Mesothelial cell of epicardium (in vitro differentiated cells): ENCODE measurements at places on chromosomes 2 and 18. TPM values are rescaled to one million over a fixed set of nuclear protein-coding genes. Genes with fewer than 3 reads are reported as not detected.

GRCh38 chr2:235498541-235498940 lies 4.7 kb downstream of the AGAP1 start:
- no peak overlapping the region for H3K4me3 ChIP-seq
- no peak for DNase-seq
- H3K27ac ChIP-seq: no peak overlapping the region
- H3K36me3 ChIP-seq: no peaks in the 10 kb centered on the region
- H3K27me3 ChIP-seq: peaks cover 7% of the 10 kb centered on the region
- H3K4me1 ChIP-seq: peaks cover 33% of the 10 kb centered on the region

CNRIP1 gene
- total RNA-seq: 4.9 to 5.6 TPM (median 5.2 TPM) in 3 replicates

PRSS56 gene
- total RNA-seq: 0.09 TPM in 1 of 3 replicates, not detected in the others

BMP10 gene
- total RNA-seq: 0.13 TPM in 1 of 3 replicates, not detected in the others

SULT1C2 gene
- total RNA-seq: 0.05 to 0.13 TPM in 2 of 3 replicates, not detected in the other

- H3K4me3 ChIP-seq: no peak overlapping the region
- peak; percentile 17 for DNase-seq
- H3K36me3 ChIP-seq: no peaks in the 10 kb centered on the region
- no peaks in the 10 kb centered on the region for H3K27me3 ChIP-seq
- no peak overlapping the region for H3K27ac ChIP-seq
Measured at GRCh38 chr2:128646091-128646490, 327.4 kb upstream of the HS6ST1 start.

IGFBP5 gene
- 415 to 456 TPM (median 447 TPM) in 3 replicates for total RNA-seq

- no peak for DNase-seq
- no peak overlapping the region for H3K4me3 ChIP-seq
- no peak overlapping the region for H3K27ac ChIP-seq
- H3K4me1 ChIP-seq: peaks cover 24% of the 10 kb centered on the region
- no peaks in the 10 kb centered on the region for H3K36me3 ChIP-seq
- H3K27me3 ChIP-seq: peaks cover 14% of the 10 kb centered on the region
Measured at GRCh38 chr2:162556996-162557395, 213.1 kb downstream of the GCA start.

- no peaks in the 10 kb centered on the region for H3K27me3 ChIP-seq
- peaks cover 7% of the 10 kb centered on the region for H3K36me3 ChIP-seq
Measured at GRCh38 chr18:27712066-27712465, 464.9 kb downstream of the CDH2 start.

CDK5R2 gene
- 0.69 to 0.97 TPM (median 0.90 TPM) in 3 replicates for total RNA-seq

DNA sequence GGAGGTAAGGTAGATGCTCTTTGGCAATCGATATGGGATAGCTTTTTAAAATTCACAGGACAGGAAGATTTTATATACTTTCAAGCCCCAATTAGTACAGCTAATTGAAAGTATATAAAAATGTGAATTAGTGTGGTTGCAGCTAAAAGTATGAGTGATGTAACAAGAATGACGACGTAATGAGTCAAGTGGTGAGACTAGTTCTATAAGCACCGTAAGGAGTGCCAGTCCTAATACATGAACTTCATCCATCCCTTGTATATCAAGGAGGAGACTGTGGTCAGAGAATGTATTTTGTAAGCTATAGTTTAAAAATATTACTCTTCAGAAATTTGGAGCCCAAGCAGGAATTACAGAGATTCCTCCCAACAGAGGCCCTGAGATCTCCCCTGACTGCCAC lies 25.8 kb downstream of the DNAJC27 start:
- peaks cover 22% of the 10 kb centered on the region for H3K36me3 ChIP-seq
- H3K27me3 ChIP-seq: no peaks in the 10 kb centered on the region
- DNase-seq: no peak
- no peak overlapping the region for H3K4me3 ChIP-seq
- H3K27ac ChIP-seq: no peak overlapping the region

GRCh38 chr18:832085-832681 lies 20.1 kb upstream of the YES1 start:
- peaks cover 17% of the 10 kb centered on the region for H3K4me1 ChIP-seq
- peaks cover 7% of the 10 kb centered on the region for H3K27me3 ChIP-seq
- DNase-seq: no peak
- no peak overlapping the region for H3K4me3 ChIP-seq

DNA sequence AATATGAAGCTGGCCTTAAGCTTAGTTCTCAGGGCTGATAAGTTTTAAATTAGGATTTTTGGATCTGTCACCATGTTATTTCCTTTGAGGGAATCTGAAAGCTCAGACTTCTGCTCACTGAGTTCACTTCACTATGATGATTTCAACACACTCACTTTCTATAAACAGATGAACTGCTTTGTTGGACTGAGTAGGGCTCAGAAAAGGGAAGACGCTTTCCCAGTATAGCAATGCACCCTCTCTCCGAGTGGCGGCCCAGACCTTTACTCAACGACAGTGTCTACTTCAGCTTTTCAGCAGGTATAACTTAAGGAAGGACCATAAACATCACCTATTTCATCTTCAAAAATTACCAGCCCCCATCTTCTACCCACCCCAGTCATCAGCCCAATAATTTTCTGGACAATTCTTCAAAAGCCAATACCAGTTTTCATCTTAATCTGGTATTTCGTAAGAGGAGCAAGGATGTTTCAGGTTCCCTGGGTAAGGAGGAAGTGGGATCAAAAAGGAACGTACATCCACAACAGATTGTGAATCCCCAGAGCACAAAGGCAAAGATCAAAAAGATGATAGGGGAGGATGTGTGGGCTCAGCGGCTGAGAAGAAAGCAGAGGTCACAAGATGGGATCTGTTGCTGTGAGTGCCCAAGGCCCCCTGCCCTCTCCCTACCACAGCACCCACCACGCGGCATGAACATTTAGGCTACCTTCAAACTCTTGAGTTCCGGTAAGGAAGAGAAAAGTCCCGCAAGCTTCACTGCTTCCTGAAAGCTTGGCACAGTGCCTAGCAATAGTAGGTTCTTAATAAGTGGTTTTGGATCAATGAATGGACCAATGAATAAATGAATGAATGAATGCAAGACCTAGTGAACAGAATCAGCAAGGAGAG lies 41.9 kb downstream of the LPIN2 start:
- peaks cover 45% of the 10 kb centered on the region for H3K4me1 ChIP-seq
- H3K36me3 ChIP-seq: peaks cover 8% of the 10 kb centered on the region
- H3K4me3 ChIP-seq: no peak overlapping the region
- DNase-seq: no peak
- H3K27me3 ChIP-seq: no peaks in the 10 kb centered on the region
- no peak overlapping the region for H3K27ac ChIP-seq

DNA sequence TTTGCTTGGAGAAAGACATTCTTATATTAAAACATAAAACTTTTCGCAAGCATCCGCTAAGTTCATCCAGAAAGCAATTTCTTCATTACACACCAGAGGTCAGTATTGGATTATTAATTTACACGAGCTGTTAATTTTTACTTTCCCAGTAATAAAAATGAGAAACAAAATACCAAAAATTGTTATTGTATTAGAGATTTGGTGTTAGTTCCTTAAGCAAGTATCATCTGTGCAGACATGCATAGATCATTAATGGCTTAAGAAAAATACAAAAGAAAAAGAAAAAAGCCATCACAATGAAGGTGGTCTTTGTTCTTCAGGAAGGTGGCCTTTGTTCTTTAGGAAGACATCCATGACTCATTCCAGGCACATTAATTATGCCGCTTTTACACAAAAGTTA lies 53.6 kb upstream of the HNMT start:
- no peak for DNase-seq
- H3K27ac ChIP-seq: no peak overlapping the region
- no peaks in the 10 kb centered on the region for H3K27me3 ChIP-seq

PFN4 gene
- total RNA-seq: 1.2 to 1.6 TPM (median 1.3 TPM) in 3 replicates

DNA sequence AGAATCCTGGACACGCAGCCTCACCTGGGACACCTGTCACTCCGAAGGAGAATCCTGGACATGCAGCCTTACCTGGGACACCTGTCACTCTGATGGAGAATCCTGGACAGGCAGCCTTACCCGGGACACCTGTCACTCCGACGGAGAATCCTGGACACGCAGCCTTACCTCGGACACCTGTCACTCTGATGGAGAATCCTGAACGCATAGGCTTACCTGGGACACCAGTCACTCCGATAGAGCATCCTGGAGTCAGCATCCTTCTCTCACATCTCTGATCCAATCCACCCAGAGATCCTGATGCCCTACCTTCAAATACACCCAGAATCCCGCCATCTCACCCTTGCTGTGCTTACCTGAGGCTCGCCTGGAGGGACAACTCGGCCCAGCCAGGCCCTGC lies 154.9 kb downstream of the NDUFA10 start:
- H3K27ac ChIP-seq: no peak overlapping the region
- H3K36me3 ChIP-seq: no peaks in the 10 kb centered on the region
- no peaks in the 10 kb centered on the region for H3K4me1 ChIP-seq
- no peak overlapping the region for H3K4me3 ChIP-seq
- peaks cover 20% of the 10 kb centered on the region for H3K27me3 ChIP-seq

KATNAL2 gene
- total RNA-seq: 7.0 to 8.9 TPM (median 8.9 TPM) in 3 replicates

DNA sequence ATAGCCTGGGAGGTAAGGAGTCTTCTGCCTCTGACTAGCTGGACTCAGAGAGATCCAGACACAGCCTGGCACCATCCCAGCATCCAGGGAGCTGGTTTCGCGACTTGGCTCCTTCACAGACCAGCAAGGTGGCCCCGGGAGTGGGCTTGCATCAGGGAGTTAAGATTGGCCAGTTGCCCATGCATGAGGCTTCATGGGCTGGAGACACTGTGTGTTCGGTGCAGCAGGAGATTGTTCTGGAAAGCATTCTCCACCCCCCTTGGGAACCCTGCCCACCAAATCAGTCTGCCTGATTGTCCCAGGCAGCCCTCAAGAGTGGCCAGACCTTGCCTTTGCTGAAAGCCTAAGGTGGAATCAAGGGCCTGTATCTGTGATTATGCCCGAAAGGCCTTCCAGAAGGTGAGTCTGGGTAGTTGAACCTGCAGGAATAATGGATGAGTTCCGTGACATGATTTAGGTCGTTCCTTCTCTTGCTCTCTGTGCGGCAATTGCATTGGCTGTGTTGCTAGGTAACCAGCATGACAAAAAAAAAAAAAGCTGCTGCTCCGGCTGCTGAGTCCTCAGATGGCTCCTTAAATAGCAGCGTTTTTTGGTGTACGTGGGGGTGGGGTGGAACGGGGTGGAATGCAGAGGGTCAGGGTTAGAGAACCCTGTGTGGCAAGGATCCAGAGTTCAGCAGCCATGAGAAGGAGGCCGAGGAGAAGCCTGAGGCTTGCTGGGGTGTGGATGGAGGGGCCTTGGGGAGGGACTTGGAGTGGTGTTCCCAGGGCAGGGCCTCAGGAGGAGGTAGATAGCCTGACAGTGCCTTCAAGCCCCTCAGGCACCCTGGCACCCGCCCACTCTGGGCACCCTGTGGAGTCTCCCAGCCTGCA lies 93.0 kb upstream of the MCFD2 start:
- peaks cover 32% of the 10 kb centered on the region for H3K4me1 ChIP-seq
- DNase-seq: peak; percentile 54
- peaks cover 8% of the 10 kb centered on the region for H3K36me3 ChIP-seq

- no peaks in the 10 kb centered on the region for H3K4me1 ChIP-seq
- no peak overlapping the region for H3K27ac ChIP-seq
- H3K4me3 ChIP-seq: no peak overlapping the region
- no peaks in the 10 kb centered on the region for H3K36me3 ChIP-seq
Measured at GRCh38 chr2:35391736-35392442, 963.7 kb upstream of the CRIM1 start.

- H3K27ac ChIP-seq: no peak overlapping the region
- H3K4me3 ChIP-seq: no peak overlapping the region
- H3K4me1 ChIP-seq: peaks cover 9% of the 10 kb centered on the region
Measured at GRCh38 chr18:76357585-76358260, 137.3 kb downstream of the ZNF516 start.

- no peaks in the 10 kb centered on the region for H3K4me1 ChIP-seq
- H3K4me3 ChIP-seq: no peak overlapping the region
- peaks cover 21% of the 10 kb centered on the region for H3K36me3 ChIP-seq
- no peaks in the 10 kb centered on the region for H3K27me3 ChIP-seq
- no peak for DNase-seq
Measured at GRCh38 chr2:218465987-218466633, 47.2 kb downstream of the VIL1 start.

DNA sequence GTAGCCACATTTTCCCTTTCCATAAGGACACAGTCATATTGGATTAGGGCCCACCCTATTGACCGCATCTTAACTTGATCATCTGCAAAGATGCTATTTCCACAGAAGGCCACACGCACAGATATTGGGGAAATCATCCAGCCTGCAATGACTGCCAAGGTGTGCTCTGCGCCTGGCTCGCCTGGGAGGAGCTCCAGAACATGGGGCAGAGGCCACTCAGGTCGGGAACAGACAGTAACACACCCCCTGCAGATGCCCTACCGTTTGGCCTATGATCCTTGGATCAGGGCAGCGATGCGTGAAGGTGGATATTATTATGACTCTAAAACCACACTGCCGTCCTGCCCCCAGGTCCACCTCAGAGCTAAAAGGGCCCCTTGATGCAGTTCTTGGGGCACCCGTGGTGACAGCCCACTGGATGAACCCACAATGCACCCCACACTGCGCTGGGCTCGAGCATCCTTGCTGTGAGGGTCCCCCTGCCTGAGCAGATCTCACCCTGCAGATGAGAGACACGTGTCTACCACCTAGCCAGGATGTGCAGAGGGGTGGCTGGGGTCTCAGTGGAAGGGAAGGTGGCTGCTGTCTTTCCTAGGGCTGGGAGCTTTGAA lies 72.9 kb upstream of the ZNF516 start:
- peaks cover 2% of the 10 kb centered on the region for H3K36me3 ChIP-seq
- no peak overlapping the region for H3K27ac ChIP-seq
- H3K4me3 ChIP-seq: no peak overlapping the region
- H3K27me3 ChIP-seq: no peaks in the 10 kb centered on the region

GRCh38 chr2:239944694-239945551 lies 80.2 kb downstream of the NDUFA10 start:
- H3K4me1 ChIP-seq: peaks cover 4% of the 10 kb centered on the region
- H3K36me3 ChIP-seq: peaks cover 2% of the 10 kb centered on the region
- no peak for DNase-seq
- no peaks in the 10 kb centered on the region for H3K27me3 ChIP-seq

ARHGEF4 gene
- total RNA-seq: 20.9 to 25.5 TPM (median 23.9 TPM) in 3 replicates

DNA sequence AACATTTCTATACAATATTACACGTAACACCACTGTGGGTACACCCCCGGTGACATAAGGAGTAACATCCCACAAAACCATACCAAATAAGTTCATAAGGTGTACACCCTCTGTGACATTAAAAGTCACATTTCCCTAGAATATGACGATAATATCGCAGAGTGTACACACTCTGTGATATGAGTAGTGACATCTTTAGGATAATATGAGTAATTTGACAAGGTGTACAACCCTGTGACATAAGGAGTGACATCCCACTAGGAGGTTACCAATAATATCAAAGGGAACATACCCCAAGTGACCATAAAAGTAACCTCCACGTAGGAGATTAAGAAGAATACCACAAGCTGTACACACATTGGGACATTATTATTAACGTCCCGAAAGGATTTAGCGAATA lies 24.0 kb upstream of the TEX261 start:
- H3K27ac ChIP-seq: no peak overlapping the region
- DNase-seq: no peak
- no peaks in the 10 kb centered on the region for H3K36me3 ChIP-seq

GRCh38 chr18:27652480-27653121 lies 467.5 kb upstream of the CHST9 start:
- no peak overlapping the region for H3K4me3 ChIP-seq
- no peaks in the 10 kb centered on the region for H3K36me3 ChIP-seq
- no peak overlapping the region for H3K27ac ChIP-seq
- no peak for DNase-seq
- H3K27me3 ChIP-seq: no peaks in the 10 kb centered on the region

ARL5A gene
- total RNA-seq: 52.9 to 62.2 TPM (median 58.7 TPM) in 3 replicates

- no peak overlapping the region for H3K4me3 ChIP-seq
- no peaks in the 10 kb centered on the region for H3K4me1 ChIP-seq
- peaks cover 5% of the 10 kb centered on the region for H3K27me3 ChIP-seq
- H3K27ac ChIP-seq: no peak overlapping the region
- no peak for DNase-seq
- H3K36me3 ChIP-seq: no peaks in the 10 kb centered on the region
Measured at GRCh38 chr2:54924121-54924520, 126.1 kb downstream of the RTN4 start.

- H3K27ac ChIP-seq: no peak overlapping the region
- H3K36me3 ChIP-seq: no peaks in the 10 kb centered on the region
- DNase-seq: no peak
Measured at GRCh38 chr2:200159357-200159707, 147.2 kb upstream of the SPATS2L start.

SCG2 gene
- total RNA-seq: 2.0 to 2.3 TPM (median 2.0 TPM) in 3 replicates

QPCT gene
- total RNA-seq: 0.16 to 0.45 TPM (median 0.36 TPM) in 3 replicates
